Right atrium auricular region (tissue), 2 donors: ENCODE measurements at places on chromosomes 1 and 21. TPM values are rescaled to one million over a fixed set of nuclear protein-coding genes. Genes with fewer than 3 reads are reported as not detected.

The SLC1A7 gene
- total RNA-seq, result 0.56 TPM

DNA sequence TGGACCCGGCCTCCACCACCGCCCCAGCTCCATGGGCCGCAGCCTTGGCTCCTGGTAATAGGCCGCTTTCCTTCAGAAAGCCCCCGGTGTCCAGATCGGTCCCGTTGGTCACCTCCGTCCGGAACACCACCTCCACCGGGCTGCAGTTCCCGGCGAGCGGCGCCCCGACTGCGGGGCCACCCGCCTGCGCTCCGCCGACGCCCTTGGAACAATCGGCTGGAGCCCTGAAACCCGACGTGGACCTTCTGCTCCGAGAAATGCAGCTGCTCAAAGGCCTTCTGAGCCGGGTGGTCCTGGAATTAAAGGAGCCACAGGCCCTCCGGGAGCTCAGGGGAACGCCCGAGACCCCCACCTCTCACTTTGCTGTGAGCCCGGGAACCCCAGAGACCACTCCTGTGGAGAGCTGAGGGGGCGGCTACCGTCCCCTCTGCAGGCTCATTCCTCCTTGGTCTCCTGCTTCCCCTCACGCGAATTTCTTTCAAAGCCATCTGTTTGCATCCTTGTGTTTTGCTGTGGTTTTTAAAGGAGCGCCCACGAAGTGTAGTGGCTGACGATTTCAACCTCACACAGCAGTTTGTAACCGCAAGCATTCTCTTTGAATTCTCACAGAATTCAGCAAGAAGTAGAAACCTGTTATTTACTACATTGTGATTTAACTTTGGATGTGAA, 6.0 kb downstream of the FCRLB start:
- DNase-seq, result no peak

- no peak for DNase-seq
Measured at GRCh38 chr1:201625226-201625761, 86.4 kb downstream of the NAV1 start.

DNA sequence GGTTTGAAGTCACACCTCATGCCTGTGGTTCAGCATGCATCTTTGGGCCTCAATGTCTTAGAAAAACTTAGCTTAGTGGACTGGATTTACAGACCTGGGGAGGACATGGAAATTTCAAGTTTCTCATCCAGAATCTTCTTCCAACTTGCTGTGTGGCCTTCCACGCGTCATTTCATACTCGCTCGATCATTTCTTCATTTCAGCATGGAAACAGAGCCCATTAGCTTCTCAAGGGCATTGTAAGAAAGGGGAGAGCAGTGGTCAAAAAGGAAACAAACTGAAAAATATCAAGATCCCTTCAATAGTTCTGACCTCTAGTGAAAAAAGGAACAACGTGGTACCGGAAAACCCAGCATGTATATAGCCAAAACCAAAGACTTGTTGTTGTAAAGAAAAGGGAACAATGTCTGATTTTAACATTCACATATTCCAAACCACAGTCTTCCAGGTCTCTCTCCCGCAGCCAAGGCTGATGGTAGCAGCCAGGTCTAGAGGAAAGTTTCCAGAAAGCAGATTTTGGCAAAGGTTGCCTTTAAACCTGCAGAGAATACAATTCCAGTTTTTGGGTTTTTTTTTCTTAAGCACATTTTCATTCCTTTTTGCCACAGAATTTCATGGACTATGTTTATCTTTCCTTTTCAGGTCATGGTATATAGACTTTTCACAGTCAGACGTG, 97.0 kb upstream of the CDC42BPA start:
- no peak for DNase-seq

GRCh38 chr1:37931102-37931360, 15.8 kb downstream of the INPP5B start:
- no peak for DNase-seq

The OR2T33 gene
- not detected for total RNA-seq

DNA sequence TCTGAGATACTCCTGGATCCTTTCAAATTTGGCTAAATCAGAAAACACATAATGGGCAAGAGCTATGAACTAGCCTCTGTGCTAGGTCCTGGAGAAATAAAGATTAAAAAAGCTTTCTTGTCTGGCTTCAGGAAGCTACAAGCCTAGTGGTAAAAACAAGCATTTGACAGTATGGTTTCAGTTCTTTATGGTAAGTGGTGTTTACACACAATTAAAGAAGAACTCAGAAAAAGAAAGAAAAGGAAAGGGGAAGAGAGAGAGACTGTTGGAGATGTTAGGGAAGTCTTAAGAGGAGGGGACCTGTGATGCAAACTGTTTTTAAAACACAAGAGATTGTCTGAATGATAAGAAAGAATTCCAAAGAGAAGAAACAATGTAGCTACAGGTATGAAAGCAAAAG, 1.8 kb downstream of the OR10J1 start:
- DNase-seq, result no peak

The C8A gene
- not detected for total RNA-seq
